ENCODE measurements at places on chromosomes 2 and 18.

GRCh38 chr2:239774933-239775622, 250.1 kb downstream of the NDUFA10 start:
- DNase-seq: no peak

DNA sequence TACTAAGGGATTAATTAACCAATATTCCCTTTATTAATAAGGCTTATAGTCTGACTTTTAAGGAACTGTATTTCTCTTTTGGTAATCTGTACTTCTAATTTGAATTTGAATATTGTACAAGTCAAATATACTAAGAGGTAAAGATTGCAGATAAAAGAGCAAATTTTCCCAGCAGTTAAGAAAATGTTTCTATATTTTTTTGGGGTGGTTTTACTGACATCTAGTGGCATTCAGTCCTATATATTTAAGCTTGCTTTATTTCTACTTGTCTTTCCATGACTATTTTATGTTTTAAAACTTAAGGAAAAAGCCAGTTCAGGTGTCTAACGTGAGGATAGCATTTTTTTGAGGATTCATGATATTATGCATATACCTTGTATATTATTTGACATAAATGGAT, 41.6 kb downstream of the TDRD15 start:
- DNase-seq: no peak

- no peak for DNase-seq
Observed at GRCh38 chr2:122319539-122320132, 564.2 kb downstream of the TSN start.

DNA sequence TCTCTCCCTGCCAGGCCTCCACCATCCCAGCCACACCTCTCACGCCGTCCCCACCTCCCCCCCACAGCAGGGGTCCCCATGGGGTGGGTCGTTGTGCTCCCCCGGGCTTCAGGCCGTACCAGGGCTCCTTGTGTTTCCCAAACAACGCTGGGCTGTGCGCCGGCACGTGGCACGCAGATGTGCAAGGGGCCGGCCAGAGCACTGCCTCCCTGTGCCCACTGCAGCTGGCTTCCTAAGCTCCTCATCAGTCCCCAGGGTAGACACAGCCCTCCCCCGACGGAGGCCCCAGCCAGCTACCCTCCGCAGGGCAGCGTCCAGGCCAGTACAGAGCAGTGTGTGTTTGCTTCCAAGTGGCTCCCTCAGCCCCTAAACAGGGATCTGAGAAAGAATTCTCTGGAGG, 34.0 kb downstream of the BIN1 start:
- no peak for DNase-seq

GRCh38 chr2:186135686-186136085, 350.4 kb upstream of the ZC3H15 start:
- no peak for DNase-seq

- DNase-seq: no peak
Observed at GRCh38 chr2:215712871-215713790, 277.3 kb upstream of the FN1 start.

DNA sequence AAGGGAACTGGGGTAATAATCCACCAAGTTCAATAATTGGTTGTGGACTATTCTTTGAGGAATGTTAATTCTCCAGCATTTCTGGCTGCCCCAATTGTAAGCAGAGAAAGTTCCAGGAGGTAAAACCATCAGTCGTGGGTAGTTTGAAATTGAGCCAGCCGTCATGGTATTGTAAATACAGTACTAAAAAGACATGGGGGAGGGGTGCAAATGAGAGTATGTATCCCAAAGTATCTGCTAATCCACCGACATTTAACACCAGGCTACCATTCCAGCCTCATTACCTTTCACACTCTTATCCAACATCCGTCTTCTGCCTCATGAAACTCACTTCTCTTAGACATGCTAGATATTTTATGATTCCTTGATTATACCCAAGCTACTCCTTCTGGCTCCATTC, 507.9 kb downstream of the ERBB4 start:
- DNase-seq: no peak

DNA sequence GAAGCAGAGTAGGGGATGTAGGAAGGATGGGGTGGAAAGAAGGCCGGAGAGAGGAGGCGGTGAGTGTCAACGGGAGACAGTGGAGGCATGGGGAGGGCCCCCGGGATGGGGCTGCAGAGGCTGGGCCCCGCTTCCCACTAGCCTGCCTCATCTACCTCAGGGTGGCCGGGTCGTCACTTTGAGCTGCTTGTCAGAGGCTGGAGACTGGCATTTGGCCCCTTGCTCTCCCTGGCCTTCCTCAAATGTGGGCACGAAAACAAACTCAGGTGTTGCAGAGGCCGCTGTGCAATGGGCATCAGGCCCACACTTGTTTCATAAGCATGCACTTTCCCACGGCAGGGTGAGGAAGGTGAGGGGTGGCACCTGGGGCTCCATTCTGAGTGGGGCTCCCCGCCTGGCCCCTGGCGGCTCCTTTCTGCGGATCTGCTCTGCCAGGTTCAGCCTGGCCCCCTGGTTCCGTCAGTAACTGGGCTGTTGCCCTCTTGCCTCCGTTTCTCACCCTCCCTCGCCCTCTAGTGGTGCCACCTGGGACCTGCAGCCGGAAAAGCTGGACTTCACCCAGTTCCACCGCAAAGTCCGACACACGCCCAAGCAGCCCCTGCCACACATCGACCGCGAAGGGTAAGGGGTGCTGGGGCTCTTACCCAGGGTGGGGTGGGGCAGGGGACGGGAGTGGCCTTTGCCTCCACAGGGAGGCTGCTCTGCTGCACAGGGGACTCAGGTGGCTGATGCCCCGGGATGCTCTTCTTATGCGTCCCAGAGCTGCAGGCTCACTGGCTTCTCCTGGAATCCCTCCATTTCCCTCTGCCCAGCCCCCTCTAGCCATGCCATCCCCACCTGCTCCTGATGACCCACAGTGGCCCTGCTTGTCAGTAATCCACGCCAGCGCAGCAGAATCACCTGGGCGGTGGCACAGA, 125.4 kb downstream of the CTIF start:
- peak; percentile 65 for DNase-seq

DNA sequence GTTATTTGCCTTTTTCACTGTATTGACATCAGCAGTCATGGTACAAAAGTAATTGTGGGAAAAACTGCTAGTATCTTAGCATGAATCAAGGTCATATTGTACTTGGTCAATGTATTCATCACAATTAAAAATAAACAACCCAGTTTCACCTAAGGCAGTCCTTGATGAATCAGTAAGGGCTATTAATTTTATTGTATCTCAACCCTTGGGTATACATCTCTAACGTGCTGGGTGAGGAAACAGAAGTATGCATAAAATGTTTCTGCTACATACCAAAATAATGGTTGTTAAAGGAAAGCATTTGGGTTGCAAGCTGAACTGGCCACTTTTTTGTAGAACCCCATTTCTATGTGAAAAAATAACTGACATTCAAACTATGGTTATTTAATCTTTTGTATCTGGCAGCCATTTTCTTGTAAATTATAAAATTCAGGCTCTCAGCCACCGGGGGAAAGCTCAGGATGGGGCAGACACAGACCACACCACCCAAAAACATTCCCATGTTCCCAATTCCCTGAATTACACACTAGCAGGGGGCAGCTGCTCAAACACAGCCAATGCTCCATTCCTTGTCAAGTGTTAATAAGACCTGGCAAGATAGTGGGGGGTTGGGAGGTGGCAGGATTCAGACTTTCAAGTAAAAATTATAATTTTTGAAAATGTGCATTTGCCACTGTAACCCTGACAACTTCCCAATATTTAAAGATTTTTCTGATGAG, 49.3 kb downstream of the OLA1 start:
- no peak for DNase-seq

GRCh38 chr2:47720036-47720435, 62.9 kb upstream of the MSH6 start:
- DNase-seq: no peak

DNA sequence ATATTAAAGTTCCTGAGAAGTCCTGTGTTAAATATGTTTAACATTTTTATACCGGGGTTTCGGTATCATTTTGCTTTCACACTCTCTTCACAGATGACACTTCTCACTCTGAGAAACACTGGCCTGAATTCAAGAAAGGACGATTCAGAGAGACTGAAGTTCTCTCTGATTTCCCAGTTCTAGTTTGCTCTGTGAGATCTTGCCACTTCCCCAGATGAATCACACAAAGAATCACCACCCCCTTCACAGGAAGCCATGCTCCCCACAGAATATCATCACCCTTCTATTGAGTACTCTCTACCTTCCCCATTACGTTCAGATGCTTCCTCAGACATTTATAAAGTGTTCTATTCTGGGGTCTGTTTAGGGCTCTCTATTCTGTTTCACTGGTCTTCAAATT, 16.1 kb upstream of the CD207 start:
- DNase-seq: no peak

- DNase-seq: no peak
Observed at GRCh38 chr2:6589150-6589549, 276.6 kb downstream of the CMPK2 start.

GRCh38 chr2:159939946-159940345, 122.5 kb downstream of the PLA2R1 start:
- no peak for DNase-seq

DNA sequence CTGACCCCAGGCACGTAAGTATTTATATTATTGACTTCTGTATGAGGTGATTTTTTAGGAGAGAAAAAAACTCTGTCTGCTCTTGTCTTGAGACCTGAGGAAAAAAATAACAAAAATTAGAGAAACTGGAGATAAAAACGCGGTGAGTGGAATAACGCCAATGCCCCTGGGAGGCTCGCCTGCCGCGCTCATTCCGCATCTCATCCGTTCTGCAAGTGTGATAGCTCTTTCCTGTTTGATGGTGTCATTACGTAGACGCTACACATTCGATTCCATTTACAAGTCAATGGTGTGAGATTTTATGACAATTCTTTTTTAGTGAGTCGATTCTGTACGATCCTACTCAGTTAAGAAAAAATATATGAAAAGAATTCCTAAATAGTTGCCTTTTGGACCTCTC, 194.3 kb upstream of the SMIM21 start:
- no peak for DNase-seq

- no peak for DNase-seq
Observed at GRCh38 chr2:3198119-3198518, 179.5 kb downstream of the EIPR1 start.

DNA sequence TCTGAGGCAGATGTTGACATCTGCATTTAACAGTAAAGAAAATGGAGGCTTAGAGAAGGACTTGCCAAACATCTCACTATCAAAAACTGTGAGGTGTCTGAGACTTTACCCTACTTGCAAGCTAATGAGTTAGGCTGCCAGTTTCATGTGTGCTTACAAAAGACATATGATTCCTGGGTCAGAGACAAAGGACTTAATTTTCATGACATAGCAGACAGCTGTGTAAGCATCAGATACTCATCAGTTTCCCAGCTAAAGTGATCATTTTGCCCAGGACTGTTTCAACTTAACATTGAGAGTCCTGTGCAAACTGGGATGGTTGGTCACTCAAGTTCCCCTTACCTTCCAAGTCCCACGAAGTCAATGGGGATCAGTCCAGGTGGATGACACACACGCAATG, 18.9 kb upstream of the DAPL1 start:
- no peak for DNase-seq

DNA sequence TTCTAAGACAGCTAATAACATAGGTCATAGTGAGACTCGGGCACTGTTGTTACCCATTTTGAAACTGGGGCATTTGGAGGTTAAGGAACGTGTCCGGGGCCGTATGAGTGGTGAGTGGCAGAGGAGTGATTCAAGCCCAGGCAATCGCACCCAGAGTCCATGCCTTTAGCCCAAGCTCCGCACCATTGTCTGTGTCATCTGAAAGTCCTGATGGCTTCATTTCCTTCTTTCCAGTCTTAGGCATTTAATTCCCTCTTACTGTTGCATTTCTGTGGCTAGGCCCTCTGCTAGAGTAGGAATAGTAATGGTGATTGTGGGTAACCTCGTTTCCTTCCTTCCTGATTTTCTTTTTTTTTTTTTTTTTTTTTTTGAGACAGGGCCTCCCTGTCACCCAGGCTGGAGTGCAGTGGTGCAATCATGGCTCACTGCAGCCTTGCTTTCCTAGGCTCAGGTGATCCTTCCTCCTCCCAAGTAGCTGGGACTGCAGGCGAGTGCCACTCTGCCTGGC, 49.8 kb upstream of the ASB1 start:
- DNase-seq: no peak

DNA sequence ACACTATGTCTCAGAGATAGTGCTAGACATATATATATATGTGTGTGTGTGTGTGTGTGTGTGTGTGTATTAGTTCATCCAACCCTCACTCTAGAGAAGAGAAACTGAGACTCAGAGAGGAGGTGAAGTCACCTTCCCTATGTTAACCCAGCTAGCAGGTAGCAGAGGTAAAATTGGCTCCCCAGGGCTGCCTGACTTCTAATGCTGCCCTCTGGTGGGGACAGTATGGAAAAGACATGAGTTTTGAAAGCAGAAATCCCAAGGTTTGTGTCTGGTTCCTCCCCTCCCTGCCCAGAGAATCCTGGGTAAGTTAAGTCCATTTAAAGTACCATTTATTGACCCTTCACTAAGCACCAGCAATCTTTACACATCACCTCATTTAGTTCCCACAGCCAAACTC, 137.7 kb downstream of the THNSL2 start:
- DNase-seq: no peak

DNA sequence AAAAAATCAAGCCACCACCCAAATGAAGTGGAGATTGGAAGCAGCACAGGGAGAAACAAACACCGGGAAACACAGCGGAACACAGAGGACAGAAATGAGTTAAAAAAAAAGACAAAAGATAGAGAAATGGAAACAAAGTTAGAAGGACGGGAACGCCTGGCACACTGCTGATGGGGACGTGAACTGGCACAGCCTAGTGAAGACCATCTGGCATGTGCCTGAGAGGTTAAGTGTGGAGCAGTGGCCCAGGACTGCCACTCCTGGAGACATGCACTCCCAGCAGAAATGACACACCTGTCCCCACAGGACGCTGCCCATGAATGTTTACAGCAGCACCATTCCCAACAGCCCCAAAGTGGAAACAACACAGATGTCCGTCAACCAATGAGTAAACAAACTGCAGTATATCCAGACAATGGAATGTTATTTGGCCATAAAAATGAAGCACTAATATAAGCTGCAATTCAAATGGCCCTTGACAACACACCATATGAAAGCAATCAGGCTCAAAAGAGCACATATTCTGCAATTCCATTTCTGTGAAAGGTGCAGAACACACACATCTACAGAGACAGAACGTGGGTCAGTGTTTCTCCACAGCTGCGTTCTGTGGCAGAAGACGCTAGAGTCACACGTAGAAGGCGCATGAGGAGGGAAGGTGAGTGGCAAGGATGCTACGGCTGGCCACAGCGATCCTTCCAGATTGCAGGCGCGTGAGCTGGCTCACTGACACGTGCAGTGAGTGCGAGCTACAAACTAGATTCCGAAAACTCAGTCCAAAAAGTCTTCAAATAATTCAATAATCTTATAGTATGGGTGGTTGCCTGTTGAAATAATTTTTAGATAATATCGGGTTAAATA, 24.6 kb downstream of the THAP4 start:
- DNase-seq: no peak

- DNase-seq: no peak
Observed at GRCh38 chr2:30373881-30374302, 73.2 kb upstream of the LCLAT1 start.

DNA sequence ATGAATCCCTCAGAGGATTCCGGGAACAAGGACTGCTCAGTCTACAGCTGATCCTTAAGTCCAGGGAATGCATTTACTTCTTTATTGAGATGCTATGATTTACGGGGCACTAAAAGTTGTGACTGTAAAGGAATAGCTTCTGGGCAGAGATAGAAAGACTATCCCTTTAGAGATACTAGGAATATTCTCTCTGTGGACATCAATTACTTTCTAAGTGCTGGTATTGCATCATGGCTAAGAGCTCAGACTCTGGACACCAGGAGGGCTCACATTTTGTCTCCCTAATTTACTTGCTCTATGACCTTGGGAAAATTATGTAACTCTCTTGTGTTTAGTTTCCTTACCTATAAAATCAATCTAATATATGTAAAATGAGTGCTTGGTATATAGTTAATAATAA, 131.4 kb downstream of the AKAIN1 start:
- no peak for DNase-seq

GRCh38 chr2:177466337-177467195, 74.0 kb downstream of the AGPS start:
- DNase-seq: no peak
